ENCODE measurements at places on chromosomes 4 and X.

- no peak for DNase-seq
Observed at GRCh38 chr4:20464381-20464780, 212.7 kb downstream of the SLIT2 start.

DNA sequence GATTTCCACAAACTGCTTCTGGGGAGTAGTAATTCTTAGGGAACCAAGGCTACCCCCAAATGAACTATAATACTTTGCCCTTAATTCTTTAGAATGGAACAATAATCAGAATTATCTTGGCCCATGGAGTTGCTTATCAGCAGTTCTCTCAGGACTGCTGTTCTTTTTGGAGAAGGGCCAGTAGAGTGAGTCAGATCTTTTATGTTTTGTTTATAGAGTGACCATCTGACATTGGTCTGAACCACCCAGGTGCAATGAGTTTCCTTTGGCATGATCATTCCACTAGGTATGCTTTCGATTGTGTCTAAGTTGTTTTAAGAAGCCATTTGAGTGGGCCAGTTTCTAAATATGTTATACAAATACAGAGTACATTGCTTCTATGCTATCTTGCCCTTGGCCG is 31.8 kb downstream of the PRRG1 start:
- DNase-seq: no peak

DNA sequence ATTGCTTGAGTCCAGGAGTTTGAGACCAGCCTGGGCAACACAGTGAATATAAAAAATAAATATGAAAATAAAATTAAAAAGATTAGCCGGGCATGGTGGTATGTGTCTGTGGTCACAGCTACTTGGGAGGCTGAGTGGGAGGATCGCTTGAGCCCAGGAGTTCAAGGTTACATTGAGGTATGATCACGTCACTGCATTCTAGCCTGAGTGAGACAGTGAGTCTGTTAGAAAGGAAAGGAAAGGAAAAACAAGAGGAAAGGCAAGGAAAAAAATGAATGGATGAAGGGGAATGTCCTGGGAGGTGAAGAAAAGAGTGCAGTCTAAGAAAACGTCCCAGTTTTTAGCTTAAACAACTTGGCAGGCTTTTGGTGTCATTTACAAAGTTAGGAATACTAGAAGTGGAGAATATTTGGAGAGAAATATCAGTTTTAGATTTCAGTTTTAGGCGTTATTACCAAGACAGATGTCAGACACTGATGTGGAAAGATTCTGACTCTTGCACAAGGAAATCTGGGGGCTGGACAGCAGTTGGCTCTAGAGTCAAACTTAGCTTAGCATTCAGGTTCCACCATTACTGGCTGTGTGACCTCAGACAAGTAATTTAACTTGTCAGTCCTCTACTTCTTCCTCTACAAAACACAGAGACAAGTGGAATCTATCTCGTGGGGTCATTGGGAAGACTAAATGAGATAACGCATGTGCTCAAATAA is 139.0 kb downstream of the TSPAN5 start:
- DNase-seq: no peak

GRCh38 chr4:119517361-119518229 is 111.0 kb downstream of the PDE5A start:
- DNase-seq: no peak

- no peak for DNase-seq
Observed at GRCh38 chrX:130158311-130158710, 7.3 kb downstream of the AIFM1 start.

- DNase-seq: no peak
Observed at GRCh38 chrX:48694776-48695533, 1.6 kb upstream of the SUV39H1 start.

DNA sequence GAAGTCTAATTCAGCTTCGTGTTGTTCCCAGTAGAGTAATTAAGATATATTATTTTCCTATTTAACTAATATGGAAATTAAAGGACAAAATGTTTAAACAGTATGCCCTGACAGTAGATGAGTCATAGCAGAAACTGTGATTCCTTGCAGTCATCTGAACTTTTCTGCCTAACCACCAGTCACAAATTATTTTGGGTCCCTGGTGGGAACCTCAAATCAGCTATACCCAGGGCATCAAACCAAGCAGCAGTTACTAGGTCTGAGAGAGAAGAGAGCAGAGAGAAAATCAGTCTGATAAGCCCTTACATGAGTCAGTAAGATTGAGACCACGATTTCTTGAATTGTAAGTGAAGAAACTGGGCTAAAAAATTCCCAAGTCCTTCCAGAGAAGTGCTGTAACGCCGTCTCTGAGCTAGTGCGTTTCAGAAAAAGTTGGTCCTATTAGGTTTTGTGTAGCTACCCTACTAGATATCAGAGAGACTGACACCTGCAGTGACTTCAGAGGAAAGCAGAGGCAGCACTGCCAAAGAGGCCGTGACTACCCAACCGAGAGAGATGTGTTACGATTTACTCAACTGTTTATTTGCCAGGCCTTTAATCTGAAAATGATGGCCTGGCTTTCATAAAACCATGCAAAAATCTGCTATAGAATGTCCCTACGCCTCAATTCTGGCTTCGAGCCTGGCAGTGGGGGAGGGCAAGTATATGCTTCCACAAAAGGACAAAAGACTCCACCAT is 21.7 kb upstream of the GPM6A start:
- no peak for DNase-seq

GRCh38 chrX:46642145-46642544 is 68.6 kb downstream of the CHST7 start:
- DNase-seq: no peak

- no peak for DNase-seq
Observed at GRCh38 chr4:76943129-76943620, 6.4 kb upstream of the SEPTIN11 start.

GRCh38 chrX:5780821-5781220 is 447.8 kb downstream of the NLGN4X start:
- no peak for DNase-seq

- DNase-seq: peak; percentile 91
Observed at GRCh38 chrX:39753293-39753996, 344.3 kb downstream of the BCOR start.

GRCh38 chr4:110055158-110055768 is 142.6 kb downstream of the EGF start:
- DNase-seq: no peak

DNA sequence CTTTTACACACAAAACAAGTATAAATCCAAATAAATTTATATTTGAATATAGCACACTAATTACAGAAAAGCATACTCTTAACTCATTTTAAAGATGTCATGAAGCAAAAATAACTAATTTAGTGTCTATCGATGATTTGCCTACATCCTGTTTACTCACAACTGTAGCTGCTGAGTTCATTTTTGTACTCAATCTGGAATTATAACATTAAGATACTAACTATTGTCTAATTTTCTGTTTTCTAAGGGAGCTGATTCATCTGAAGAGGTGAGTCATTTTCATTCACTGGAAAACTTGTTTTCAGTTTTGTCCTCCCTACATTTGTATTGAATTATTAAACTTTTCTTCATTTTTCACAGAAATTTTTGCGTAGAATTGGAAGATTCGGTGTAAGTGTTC is 3.7 kb downstream of the STATH start:
- DNase-seq: no peak

- DNase-seq: peak; percentile 66
Observed at GRCh38 chr4:148998719-148999118, 556.5 kb upstream of the NR3C2 start.

GRCh38 chrX:85619962-85620361 is 240.5 kb upstream of the POF1B start:
- peak; percentile 89 for DNase-seq

- DNase-seq: peak; percentile 65
Observed at GRCh38 chr4:7978907-7979651, 39.4 kb upstream of the AFAP1 start.

DNA sequence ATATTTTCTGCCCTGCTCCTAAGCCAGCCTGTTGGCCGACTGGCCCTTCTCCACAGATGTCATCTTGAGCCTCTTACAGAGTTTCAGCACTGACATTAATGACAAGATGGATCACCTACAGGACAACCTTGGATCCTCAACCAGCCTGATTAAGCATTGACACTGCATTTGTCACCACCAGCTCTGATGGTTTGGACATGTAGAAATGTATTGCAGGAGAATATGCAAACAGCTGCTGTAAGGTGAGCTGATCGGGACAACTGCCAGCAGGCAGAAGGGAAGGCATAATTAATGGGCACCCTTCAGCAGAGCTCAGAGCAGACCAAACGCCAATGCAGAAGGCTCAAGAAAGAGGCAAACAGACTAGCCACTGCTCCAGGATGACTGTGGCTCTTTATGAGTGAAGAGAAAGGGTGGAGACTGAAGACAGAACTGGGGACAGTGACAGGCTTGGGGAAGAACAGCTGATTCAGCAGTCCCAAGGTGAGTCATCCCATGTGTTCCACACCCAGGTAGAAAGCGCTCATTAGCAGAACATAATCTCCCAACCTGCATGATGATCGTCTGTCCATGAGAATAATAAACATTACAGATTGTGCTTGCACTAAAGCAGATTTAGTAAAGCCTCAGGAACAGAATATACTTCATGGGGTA is 6.7 kb downstream of the CORIN start:
- no peak for DNase-seq

DNA sequence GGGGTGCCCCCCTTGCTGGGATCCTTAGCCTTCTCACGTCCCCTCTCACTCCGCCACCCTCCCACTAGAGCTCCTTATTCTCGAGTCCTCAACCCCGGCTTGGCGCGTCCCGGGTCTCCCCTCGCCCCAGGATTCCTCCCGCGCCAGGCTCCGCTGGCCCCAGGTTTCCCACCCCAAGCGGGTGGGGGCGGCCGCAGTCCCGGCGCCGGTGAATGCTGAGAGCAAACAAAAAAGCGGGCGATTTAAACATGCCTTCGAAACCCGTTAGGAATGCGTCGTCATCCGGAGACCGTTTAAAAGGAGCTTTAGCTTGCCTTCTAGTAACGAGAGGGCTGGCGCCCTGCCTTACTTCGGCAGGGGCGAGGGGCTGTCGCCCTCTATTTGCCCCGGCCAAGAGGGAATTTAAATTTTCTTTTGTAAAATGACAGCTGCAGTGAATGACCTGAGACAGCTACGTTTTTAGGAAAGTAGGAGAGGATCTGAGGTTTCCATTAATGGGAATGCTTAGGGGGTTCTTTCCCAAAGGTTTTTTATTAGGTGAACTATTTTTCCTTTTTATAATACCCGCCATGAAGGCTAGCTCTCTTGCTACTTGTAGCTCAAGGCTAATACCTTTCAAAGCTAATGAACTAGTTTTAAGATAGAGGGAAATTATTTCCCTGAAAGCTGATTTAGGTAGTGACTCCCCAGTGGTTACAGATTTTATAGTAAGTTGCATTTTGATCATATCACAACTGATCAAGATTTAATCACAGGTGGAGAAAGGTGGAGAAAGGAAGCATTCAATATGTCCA is 3.1 kb downstream of the JADE1 start:
- peak; percentile 86 for DNase-seq

- no peak for DNase-seq
Observed at GRCh38 chr4:15718959-15719358, 16.1 kb downstream of the BST1 start.

- no peak for DNase-seq
Observed at GRCh38 chrX:65451663-65452062, 82.9 kb downstream of the LAS1L start.

DNA sequence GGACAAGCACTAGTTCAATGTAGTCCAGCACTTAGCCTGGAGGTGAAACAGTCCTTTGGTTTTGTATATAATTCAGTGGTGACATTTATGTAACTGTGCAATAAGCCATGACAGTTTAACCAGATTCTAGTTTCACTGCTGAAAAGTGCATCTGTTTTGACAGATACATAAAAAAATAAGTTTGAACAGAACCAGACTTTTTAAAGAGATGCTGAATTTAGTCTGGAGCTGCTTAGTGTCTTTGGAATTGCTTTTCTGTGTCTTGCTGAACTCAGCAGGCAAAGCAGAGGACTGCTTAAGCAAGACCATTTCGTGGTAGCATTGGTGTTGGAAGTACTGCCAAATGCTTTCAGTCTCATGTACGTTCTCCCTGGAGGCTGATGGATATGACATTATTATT is 393.5 kb downstream of the MAPK10 start:
- DNase-seq: no peak

DNA sequence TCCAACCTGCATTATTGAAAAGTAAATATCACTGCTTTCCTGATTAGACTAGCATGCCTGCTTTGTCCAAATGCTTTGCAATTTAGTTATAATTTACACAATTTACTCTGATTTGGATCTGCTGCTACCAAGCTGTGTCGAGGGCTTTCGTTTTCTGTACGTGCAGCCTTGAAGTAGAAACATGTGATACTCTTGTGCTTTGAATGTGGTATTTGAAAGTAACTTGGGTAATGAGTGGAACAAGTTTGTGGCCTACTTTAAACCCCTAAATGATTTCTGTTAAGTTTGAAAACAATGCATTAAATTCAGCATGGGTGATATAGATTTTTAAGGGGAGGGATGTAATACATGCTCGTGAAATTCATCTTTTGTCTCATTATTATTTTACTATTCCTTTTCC is 240.7 kb downstream of the IQCM start:
- DNase-seq: no peak

DNA sequence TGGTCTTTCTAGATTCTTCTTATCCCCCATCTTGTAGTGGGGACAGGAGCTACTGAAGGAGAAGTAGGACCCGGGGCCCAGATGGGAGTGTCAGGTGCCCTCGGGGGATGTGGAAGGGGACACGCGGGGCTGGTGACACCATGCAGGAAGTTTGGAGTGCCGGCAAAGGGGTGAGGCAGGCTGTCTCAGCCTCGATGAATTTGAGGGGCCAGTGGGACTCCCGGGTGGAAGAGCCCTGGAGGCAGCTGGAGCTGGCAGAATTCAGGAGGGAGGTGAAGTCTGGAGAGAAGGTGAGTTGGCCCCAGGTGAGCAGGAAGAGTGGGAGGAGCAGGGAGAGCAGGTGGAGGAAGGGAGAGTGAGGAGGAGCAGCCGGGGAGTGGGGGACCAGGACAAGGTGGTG is 101.7 kb downstream of the CPZ start:
- DNase-seq: peak; percentile 48

- DNase-seq: no peak
Observed at GRCh38 chr4:140989944-140990343, 143.3 kb downstream of the RNF150 start.

DNA sequence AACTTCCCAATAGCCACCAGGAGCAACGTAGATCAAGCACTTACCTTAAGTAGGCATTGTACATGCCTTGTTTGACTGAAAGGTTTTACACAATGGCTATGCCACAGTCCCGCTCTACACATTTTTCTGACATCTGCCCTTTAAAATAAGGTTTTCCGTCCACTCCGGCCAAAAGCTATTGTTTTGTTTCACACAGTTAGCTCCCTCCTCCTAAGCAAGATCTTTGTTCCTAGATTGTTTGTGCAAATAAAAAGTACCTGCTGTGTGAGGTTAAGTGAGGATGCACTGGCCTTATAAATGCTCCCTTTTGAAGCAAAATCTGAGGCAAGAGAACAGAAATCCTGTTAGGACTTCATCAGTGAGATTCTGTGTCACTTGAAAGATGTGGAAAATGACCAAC is 11.8 kb downstream of the SCD5 start:
- no peak for DNase-seq

DNA sequence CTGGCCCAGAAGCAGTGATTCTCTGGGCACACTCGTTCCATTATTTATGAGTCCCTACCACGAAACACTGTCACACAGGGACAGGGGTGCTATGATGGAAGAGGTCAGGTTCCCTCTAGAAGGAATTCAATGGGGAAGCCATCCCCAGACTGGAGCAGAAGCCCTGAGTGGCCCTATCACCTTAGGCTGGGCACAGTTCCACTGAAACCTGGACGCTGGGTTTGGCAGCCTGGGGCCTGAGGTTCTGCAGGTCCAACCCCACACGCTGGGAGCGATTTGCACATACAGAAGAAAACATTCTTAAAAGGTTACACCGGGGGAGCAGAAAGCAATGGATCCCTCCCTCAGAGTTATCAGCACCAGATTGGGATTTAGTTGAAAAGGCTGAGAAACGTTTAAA is 63.3 kb downstream of the PHKA2 start:
- DNase-seq: no peak

GRCh38 chrX:110414679-110415439 is 56.2 kb downstream of the RTL9 start:
- no peak for DNase-seq
